Stimulated activated CD8-positive, alpha-beta memory T cell treated with anti-CD3 and anti-CD28 coated beads, Interleukin-4, amount 100 ng/mL, for 4 hours (primary cell): ENCODE measurements at places on chromosomes 1 and 21.

DNA sequence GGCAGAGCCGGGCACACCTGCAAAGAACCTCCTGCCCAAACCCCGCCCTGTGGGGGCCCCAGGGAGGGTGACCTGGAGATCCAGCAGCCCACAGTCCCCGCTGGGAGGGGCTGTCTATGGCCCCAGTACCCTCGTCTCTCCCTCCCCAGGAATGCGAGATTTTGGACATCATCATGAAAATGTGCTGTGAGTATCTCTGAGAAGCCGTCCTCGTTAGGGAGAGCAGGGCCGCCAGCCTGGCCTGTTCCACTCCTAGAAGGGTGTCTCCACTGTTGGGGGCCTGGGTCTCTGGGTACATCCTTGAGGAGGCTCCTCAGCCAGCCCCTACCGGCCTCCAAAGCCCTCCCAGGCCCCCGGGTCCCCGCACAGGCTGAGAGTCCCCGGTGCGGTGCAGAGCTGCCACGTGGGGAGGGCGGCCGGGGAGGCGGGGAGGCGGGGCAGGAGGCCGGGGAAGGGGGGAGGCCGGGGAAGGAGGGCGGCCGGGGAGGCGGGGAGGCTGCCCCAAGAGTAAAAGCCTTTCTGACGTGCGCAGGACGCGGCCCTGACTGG is 18.7 kb downstream of the COL6A1 start:
- no peak for DNase-seq

DNA sequence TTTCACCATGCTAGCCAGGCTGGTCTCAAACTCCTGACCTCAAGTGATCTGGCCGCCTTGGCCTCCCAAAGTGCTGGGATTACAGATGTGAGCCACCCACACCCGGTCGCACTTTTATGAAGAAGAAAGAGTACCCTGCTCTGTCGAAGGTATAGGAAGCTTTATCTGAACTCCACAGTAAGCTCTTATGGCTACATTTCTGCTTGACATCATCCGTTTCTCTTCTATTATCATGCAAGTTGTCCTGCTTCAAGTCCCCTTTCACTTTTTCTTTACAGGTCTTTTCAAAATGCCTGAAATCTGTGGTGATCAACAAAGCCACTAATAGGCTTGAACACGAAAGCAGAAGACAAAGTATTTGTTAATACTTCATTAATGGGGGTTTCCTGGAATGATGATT is 4.0 kb downstream of the RPE65 start:
- DNase-seq, result no peak

- DNase-seq, result no peak
These were observed 8.4 kb downstream of the EFNA3 start for GRCh38 chr1:155086856-155087535.

GRCh38 chr1:186239171-186239570 is 135.9 kb downstream of the TPR start:
- DNase-seq, result no peak

GRCh38 chr1:206646504-206646903 is 11.2 kb downstream of the DYRK3 start:
- DNase-seq, result no peak

GRCh38 chr21:36567216-36567885 is 87.4 kb upstream of the CLDN14 start:
- DNase-seq, result no peak

DNA sequence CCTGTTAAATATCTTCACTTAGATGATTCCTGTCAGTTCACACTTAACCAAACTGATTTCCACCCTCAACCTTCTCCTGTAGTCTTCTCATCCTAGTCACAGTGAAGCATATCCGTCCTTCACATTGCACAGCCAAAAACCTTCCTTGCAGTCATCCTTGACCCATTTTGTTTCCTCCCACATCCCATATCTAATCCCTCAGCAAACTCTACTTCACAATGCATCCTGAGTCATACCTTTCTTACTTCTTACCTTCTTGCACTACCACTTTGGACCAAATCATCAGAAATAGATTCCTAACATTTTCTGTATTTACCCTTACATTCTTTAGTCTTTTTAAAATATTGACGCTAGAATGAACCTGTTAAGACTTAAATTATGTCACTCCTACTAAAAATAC is 86.9 kb downstream of the OLFML2B start:
- DNase-seq, result no peak

- no peak for DNase-seq
These were observed 5.1 kb upstream of the TFAP2E start for GRCh38 chr1:35567947-35568558.

- no peak for DNase-seq
These were observed 7.2 kb downstream of the TUFT1 start for GRCh38 chr1:151547119-151547899.

DNA sequence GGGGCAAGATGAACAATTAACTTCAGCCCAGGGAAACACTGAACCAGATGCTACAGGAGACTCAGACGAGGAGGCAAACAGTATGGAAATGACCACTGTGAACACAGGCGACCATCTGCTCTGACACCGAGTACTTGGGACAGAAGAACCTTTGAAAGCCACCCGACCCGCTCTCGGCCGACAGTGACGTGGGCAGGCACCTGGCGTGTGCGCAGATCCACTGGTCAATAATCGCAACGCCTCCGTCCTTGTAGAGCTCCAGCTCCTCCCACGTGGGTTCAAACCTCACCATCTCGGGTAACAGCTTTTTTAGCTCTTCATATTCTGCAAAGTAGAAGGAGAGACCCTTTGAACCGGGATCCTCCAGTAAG is 20.3 kb downstream of the POFUT2 start:
- DNase-seq, result no peak

DNA sequence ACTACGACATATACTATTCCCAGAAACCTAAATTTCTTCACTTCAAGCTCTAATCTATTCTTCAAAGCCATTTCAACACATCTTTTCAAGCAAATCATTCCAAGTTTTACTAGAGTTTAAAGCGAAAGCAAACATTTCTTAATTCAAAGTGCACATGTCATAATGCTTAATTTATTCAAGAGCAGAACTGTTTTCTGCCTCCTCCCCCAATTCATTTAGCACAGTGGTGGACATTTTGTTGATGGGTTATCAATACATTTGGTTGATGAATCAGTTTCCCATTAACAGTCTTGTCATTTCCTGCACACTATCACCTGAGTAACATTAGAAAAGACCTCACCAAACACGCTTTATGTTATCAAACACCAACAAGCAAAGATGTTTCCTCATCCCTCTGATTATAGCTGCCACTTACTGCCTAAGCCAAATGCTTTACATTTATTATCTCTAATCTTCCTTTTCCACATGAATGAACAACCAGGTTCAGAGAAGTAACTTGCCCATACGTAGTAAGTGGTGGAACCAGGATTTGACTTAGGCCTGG is 2.0 kb downstream of the SRSF4 start:
- DNase-seq, result no peak

GRCh38 chr1:204494281-204495077 is at the start of gene PIK3C2B:
Gene PIK3C2B (minus strand): TSS chr1:204494805. CDS start chr1:204469802, 25,003 bp downstream.
- DNase-seq, result peak; percentile 43

DNA sequence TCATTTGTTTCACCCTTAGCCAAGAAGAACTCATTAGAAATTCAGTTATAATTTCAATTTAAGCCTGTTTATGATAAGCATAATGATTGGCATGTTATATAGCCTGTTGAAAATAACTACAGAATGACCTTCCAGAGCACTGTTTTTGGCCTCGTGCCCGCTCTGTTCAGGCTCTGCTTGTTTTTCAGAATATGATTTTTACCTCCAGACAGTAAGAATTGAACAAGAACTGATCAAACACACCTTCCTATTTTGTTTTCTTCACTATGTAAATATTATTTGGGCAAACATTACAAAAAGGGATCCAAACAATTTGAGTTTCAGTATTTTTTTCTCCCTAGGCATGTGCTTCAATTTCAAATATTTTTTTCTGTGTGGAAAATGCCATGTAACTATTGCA is 48.1 kb upstream of the ANGPTL1 start:
- no peak for DNase-seq

- DNase-seq, result no peak
These were observed 114.1 kb downstream of the SIM2 start for GRCh38 chr21:36813052-36813451.

DNA sequence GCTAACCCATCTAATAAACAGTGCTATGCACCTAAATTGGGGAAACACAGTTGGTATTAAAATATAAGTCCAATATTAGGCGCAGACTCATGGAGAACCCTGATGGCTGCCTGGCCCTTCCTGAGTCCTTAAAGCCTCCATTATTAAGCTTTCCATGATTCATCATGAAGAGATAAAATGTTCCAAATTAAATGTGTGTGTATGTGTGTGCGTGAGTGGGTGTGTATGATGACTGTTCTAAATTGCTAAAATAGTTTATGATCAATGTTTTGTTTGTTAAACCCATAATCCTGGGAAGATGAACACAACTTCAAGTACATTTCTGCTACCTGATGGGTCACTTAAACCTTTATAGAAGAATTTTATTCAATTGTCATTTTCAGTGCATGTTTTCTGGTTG is 6.3 kb upstream of the RBBP5 start:
- DNase-seq, result no peak

GRCh38 chr1:48789903-48790302 is 13.2 kb upstream of the BEND5 start:
- no peak for DNase-seq

- no peak for DNase-seq
These were observed 23.8 kb upstream of the CPLANE2 start for GRCh38 chr1:16260814-16261213.

- DNase-seq, result no peak
These were observed 82.6 kb upstream of the EDEM3 start for GRCh38 chr1:184836934-184837895.

DNA sequence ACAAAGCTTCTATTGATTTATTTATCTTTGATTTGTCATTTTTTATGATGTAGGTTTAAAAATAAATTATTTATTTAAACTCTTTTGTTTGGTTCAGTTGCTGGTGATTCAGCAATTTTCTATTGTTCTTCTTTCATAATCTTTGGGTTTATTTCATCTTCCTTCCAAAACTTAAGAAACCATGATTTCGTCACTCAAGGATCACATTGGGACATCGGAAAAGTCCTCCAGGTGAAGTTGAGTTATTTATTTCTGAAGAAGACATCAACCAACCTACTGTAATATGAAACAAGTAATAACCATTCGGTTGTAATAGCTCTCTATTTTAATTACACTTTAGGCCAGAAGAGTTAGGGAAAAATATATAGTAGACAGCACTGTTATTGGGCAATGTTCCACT is 23.0 kb upstream of the WLS start:
- DNase-seq, result no peak

- no peak for DNase-seq
These were observed 17.5 kb upstream of the TFF3 start for GRCh38 chr21:42332557-42333317.

- no peak for DNase-seq
These were observed 884 bp downstream of the LHX4 start for GRCh38 chr1:180230791-180231505.

DNA sequence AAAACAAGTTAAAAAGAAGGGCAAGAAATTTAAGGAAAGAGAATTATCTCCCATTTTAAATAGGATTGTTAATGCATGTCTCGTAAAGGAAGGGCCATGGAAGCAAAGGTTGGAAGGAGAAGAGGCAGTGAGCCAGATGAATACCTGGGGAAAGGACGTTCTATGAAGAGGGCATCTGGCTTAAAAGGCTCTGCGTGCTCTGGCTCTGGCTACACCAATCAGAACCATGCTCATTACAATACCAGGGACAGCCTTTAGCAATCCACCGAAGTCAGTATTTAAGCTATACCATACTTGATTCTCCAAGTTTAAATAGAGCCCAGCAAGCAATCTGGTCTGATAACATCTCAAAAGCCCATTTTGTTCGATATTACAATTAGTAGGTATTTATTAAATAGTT is 58.5 kb upstream of the C1orf87 start:
- DNase-seq, result no peak

- DNase-seq, result no peak
These were observed 175.6 kb upstream of the ESRRG start for GRCh38 chr1:216898801-216899200.

GRCh38 chr1:25799352-25799934 is 550 bp upstream of the SELENON start:
- no peak for DNase-seq

- DNase-seq, result no peak
These were observed 7.7 kb upstream of the LCE3A start for GRCh38 chr1:152630596-152630995.

GRCh38 chr1:202576816-202577215 is 133.4 kb downstream of the SYT2 start:
- DNase-seq, result no peak

DNA sequence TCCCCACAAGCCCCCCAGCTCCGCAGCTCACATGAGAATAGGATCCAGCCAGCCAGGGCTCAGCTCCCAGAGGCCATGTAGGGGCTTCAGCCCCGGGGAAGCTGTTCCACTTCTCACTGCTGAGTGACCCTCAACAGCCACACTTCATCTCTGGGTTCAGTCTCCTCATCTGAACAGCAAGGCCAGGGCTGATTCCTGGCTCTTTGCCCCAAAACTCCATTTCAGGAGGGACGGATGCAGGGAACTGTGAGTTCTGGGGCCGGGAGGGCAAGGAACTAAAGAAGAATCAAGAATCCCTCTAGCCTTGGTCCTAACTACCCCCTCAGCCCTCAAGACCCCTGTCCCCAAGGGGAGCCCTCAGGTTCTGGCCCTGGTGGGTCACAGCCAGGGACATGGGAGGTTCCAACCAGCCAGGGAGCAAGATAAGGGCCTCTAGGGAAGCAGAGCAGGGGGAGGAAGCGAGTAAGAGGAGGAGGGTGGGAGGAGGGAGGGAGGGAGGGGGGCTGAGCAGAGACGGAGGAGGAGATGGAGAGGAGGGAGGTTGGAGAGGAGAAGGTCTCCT is 13.1 kb downstream of the SDC3 start:
- no peak for DNase-seq
